ENCODE measurements at places on chromosomes 16 and 17. TPM values are rescaled to one million over a fixed set of nuclear protein-coding genes. Genes with fewer than 3 reads are reported as not detected.

FBXL16 gene
- total RNA-seq: 0.08 TPM

TVP23C gene
- total RNA-seq: 27.1 TPM

SHMT1 gene
- 3.9 TPM for total RNA-seq

CES1 gene
- 2.0 TPM for total RNA-seq

KRT33B gene
- total RNA-seq: not detected
